Fibroblast of villous mesenchyme (primary cell): ENCODE measurements at places on chromosomes 6 and 20. TPM values are rescaled to one million over a fixed set of nuclear protein-coding genes. Genes with fewer than 3 reads are reported as not detected.

- no peak for DNase-seq
Observed at GRCh38 chr6:52529311-52529710, 47.5 kb downstream of the TRAM2 start.

- DNase-seq, result peak; percentile 27
Observed at GRCh38 chr20:43388268-43389002, 69.3 kb upstream of the SRSF6 start.

GRCh38 chr20:20267685-20268370, 100.1 kb upstream of the INSM1 start:
- no peak for DNase-seq

The BPIFB2 gene
- not detected in 2 replicates for total RNA-seq

The SYCP2 gene
- 1.6 and 3.0 TPM in 2 replicates for total RNA-seq

GRCh38 chr6:143742070-143742954, 64.5 kb downstream of the PHACTR2 start:
- DNase-seq, result no peak

GRCh38 chr20:15265581-15266309, 928.3 kb upstream of the FLRT3 start:
- no peak for DNase-seq

The TP53TG5 gene
- not detected in 2 replicates for total RNA-seq

DNA sequence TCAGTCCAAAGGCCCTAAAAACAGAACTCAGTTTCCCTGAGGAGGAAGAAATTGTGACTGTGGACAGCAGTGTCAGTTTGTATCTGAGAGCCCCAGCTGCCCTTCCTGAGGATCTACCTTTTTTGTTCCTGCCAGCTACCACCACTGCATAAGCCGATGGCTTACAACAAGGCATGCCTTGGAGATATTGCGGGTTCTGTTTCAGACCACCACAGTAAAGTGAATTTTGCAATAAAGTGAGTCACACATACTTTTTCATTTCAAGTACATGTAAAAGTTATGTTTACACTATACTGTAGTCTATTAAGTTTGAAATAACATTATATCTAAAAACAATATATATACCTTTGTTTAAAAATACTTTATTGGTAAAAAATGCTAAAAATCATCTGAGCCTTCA, 9.6 kb upstream of the CST3 start:
- peak; percentile 78 for DNase-seq

The CST9L gene
- not detected in 2 replicates for total RNA-seq

The BEND6 gene
- total RNA-seq, result 11.0 and 13.4 TPM in 2 replicates

The SLCO4A1 gene
- total RNA-seq, result 0.97 and 3.0 TPM in 2 replicates

DNA sequence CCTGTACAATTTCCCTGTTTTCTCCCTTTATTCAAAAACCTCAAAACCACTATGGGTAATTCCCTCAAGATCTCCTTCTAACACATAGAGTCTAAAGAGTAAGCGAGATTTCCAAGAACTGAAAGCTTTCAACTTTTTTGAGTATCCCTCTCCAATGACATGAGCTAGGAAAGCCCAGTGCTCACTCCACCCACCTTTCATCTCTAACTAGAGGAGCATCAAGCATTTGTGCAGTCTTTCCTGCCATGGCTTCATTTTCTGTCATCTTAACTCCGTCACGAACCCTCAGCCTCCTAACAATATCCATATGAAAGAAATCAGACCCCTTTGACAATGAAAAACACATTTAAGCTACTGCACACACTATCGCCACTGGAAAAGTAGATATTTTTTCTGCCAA, 91.9 kb upstream of the SUPT3H start:
- DNase-seq, result no peak
